ENCODE measurements at places on chromosomes 16 and 17.

DNA sequence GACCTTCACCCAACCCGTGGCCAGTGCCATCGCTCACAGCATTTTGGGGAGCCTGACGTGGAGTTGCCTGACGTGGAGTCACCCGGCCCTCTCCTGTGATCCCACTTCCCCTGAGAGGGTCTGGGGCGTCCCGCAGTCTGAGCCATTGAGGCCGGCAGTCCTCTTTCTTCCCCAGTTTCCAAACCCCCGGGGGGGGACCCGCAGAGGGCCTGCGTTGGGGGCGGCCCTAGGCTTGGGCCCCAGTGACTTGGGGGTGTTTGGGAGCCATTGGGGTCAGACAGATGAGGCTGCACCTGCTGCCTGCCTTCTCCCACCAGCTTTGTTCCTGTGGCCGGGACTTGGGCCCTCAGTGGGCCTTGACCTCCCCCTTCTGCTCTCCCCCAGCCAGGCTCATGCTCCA is 1.7 kb downstream of the RHOT2 start:
- no peak for DNase-seq

DNA sequence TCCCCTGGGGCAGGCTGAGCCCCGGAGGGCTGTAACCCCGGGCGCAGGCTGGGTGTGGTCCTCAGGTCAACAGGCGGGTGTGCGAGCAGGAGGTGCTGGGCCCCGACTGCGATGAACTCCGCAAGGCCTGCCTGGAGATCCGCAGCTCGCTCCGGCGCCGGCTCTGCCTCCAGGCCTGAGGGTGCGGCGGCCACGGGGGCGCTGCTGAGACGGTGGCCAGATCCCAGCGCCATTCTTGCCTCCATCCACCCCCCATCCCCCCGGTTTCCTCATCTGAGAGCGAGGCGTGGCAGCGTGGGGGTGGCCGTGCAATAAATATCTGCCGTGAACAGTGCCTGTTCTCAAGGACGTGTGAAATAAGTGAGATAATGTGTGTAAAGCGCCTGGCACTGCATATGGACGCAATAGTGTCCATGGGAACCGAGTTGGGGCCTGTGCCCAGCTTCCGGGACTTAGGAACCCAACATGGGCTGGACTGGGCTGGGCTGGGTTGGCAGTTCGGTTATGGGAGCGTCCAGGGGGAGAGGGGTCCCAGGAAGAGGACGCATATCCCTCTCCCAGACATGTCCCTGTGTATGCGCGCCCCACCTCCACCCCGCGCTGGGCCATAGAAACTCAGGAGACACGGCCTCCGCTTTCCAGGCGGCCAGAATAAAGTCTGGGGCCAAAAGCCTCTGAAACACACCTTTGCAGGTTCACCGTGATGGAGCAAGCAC is 15.0 kb downstream of the ZNF213 start:
- no peak for DNase-seq

DNA sequence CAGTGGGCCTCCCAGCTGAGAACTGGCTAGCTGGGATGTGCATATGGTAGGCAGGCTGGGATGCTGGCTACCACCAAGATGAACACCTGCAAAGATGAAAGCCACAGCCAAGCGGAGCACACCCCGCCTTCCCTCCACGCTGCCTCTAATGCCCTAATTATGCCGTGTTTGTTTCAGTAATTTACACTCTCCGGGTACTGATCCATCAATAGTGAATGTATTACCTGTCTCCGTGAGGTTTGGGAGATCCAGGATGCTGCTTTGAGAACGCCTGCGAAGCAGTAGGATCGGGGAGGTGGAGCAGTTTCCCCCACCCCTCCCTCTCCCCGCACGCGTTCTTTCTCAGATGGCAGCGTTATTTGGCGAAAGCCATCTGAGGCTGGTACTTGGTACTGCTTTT is 28.9 kb upstream of the GSE1 start:
- DNase-seq = no peak

DNA sequence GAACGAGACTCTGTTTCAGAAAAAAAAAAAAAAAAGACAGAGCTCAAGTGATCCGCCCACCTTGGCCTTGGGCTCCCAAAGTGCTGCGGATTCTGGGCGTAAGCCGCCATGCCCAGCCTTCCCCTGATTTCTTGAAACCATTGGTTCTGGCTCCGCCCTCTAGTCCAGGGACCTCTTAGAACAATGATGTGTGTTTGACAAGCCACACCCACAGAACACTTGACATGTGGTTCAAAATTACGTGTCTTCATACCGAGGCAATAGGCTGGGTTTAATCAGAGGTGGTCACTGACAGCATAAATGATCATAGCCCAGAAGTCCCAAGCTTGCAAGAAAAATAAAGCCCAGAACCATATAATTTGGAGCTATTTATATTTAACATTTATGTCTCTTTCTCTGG is 23.0 kb downstream of the KNOP1 start:
- DNase-seq = no peak

GRCh38 chr16:57689762-57690558 is 4.6 kb upstream of the DRC7 start:
- peak; percentile 73 for DNase-seq

DNA sequence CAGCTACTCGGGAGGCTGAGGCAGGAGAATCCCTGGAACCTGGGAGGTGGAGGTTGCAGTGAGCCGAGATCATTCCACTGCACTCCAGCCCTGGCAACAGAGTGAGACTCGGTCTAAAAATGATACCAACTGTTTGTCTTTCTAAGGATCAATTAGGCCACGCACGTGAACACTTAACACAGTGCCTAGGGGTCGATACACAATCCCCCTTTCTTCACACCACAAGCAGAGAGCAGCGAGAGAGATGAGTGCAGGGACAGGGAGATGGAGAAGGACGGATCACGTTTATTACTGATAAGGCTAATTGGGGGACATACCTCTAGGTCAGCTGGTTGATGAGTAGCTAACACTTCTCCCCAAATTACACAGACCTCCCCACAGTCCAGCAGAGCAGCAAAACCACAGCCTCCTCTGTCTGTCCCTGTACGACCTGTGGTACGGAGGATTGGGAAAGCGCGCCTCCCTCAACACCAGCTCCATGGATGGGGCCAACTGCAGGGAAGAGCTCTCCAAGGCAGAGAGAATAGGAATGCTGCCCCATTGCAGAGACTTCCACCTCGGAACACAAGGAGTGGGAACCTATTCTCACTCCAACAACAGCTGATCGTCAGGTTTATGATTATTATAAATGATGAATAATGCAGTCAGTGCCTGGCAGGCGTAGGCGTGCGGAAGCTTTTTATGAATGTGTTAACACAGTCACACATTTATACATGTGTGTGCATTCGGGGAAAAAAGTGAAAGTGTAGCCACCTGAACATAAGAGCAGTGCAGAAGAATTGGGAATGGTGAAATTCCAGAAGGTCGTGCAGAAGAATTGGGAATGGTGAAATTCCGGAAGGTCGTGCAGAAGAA is 155.1 kb downstream of the C16orf95 start:
- DNase-seq = no peak

DNA sequence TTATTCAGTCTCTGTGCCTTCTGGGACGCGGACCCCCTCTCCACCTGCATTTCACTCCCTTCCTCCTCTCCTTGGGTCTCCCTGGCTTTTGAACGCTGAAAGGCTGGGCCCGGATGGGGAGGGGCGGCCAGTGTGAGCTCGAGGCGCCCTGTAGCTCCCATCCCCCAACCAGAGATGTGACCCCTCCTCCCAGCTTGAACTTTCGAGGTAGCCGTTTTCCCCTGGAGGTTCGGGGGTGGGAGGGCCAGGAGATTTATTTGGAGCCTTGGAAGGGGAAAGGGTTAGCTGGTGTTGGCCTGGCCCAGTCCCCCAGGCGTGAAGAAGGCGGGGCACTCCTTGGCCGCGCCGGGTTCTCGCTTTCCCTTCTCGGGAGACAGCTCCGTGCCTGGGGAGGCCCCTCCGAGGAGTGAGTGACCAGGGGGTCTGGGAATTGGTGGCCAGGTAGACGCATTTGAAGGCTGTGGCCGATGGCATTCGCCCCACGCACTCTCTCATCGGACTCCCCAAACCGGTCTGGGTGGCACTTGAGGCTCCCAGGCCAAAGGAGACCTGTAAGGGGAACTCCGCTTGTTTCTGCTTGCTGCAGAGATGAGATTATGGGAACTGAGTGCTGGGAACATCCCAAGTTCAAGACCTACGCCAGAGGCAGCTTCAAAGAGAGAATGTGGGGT is 942 bp downstream of the LDAF1 start:
- DNase-seq = no peak

DNA sequence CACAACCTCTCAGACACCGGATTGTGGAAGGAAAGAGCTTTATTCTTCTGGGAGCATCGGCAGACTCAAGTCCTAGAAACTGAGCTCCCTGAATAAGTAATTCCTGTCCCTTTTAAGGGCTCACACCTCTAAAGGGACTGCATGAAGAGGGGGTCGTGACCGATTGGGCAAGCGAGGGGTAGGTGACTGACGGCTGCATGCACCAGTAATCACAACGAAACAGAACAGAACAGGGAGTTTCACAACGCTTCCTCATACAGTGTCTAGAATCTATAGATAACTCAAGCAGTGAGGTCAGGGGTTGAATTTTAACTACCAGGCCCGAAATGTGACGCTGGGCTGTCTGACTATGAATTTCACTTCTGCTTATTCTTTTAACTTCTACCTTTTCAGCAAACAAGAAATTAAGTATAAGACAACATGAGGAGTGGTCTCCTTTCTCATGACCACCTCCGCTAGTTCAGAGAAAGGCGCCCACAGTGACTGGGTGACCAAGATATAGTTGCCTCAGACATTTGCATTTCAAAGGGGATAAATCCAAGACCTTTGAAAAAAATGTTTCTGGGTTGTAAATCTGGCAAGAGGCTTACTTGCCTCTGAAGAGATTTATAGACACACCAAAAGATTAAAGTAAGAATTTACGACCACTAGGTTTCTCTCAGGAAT is 88.4 kb upstream of the ATF7IP2 start:
- DNase-seq = no peak

- DNase-seq = peak; percentile 63
These were observed 4.1 kb downstream of the ABCC1 start for GRCh38 chr16:15953477-15953876.

DNA sequence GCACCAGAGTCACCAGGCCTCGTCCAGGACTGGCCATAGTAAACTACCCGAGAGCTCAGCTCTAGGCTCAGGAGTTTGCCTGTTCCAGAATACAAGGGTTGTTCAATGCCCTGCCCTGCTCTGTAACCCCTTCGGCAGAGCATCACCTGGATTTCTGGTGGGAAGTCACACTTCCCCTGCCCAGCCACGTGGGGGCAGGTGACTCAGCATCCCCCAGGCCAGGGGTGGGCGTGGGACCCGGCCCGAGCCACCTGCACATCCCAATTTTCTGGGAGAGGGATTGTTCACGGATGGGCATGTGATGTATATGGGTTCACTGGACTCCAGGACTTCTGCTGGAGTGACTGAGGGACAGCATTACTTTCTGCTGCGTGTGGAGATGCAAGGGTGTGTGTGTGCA is 25.8 kb downstream of the COX4I1 start:
- DNase-seq = no peak

- no peak for DNase-seq
These were observed 16.0 kb downstream of the ARHGAP17 start for GRCh38 chr16:24999088-24999670.

- DNase-seq = no peak
These were observed 273.1 kb downstream of the PHKB start for GRCh38 chr16:47734081-47734857.

GRCh38 chr17:7260651-7261378 is 1.5 kb downstream of the CLDN7 start:
- DNase-seq = no peak

- no peak for DNase-seq
These were observed 111.4 kb upstream of the MYOCD start for GRCh38 chr17:12554251-12554650.

DNA sequence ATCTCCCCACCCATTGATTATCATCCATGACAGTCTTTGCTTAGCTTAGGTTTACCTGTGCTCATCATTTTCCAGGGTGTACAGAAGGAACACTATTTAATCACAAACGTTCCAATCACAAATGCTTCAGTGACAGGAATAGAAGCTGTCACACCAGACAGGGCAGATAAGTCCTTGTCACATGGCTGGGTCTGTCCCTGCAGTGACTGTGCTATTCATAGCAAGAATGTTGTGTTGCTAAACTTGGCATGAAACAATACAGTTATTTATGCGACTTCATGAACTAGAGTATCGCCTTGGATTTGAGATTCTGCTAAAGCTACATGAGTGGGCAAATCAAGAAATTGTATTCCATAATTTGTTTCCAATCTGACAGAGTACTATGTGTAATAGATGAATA is 108.4 kb downstream of the CDH13 start:
- no peak for DNase-seq

DNA sequence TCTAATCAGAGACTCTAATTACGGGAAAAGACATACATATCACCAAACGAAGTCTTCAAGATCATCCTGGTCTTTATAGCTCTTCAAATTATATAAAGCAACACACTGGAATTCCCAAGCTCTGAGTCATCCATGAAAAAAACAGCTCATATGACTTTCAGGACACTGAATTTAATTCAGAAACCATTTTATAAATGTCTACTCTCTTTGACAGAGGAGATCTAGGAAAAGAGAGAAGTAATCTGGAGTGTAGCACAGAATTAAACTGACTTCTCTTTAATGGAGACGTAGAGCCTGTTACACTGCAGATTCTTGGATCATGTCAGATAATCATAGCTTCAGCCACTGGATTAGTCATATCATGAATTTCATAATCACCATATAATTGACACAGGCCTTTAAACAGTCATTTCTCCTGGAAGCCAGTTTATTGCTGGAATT is 86.8 kb upstream of the WSB1 start:
- no peak for DNase-seq

GRCh38 chr17:8144401-8145231 is 7.6 kb downstream of the PER1 start:
- no peak for DNase-seq

GRCh38 chr17:81335773-81336157 is 40.7 kb upstream of the SLC38A10 start:
- no peak for DNase-seq

GRCh38 chr17:36602030-36602748 is 806 bp downstream of the MRM1 start:
- DNase-seq = peak; percentile 15

DNA sequence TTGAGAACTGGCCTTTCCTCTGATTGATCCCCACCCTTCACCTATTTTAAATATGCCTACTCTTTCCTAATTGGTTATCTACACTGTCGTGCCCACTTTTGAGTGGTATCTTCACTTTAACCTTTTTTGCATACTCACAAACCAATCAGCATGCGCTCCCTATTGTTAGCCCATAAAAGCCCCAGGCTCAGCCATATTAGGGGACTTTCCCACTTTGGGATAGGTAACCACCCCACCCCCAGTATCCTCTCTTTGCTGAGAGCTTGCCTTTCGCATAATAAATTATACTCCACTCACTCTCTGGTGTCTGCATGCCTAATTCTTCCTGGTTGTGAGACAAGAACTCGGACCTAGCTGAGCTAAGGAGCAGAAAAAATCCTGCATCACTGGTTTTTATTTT is 59.5 kb upstream of the NOL11 start:
- no peak for DNase-seq

Measured in thymus (tissue), 14 donors.